ENCODE measurements at places on chromosomes 1 and 21.

DNA sequence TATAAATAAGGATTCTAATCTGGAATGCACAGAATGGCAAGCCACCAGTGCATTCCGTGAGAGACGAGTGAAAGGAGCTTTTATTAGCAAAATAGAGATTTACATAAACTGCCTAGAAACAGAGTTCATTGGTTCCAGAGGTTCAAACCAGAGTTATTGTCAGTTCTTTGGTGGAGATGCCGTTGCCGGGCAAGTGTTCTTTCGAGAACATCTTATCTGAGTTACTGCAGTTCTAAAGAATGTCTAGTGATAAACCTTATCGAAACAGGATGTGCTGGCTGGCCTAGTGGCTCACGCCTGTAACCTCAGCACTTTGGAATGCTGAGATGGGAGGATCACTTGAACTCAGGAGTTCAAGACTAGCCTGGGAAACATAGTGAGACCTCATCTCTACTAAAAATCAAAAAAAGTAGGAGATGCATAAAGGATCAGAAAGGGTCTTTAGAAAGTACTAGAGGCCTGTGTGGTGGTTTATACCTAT, 19.9 kb upstream of the EVI5 start:
- H3K4me3 ChIP-seq, result no peak overlapping the region
- H3K27me3 ChIP-seq, result no peaks in the 10 kb centered on the region
- H3K27ac ChIP-seq, result no peak overlapping the region
- no peaks in the 10 kb centered on the region for H3K36me3 ChIP-seq
- DNase-seq, result no peak
- H3K4me1 ChIP-seq, result no peaks in the 10 kb centered on the region

DNA sequence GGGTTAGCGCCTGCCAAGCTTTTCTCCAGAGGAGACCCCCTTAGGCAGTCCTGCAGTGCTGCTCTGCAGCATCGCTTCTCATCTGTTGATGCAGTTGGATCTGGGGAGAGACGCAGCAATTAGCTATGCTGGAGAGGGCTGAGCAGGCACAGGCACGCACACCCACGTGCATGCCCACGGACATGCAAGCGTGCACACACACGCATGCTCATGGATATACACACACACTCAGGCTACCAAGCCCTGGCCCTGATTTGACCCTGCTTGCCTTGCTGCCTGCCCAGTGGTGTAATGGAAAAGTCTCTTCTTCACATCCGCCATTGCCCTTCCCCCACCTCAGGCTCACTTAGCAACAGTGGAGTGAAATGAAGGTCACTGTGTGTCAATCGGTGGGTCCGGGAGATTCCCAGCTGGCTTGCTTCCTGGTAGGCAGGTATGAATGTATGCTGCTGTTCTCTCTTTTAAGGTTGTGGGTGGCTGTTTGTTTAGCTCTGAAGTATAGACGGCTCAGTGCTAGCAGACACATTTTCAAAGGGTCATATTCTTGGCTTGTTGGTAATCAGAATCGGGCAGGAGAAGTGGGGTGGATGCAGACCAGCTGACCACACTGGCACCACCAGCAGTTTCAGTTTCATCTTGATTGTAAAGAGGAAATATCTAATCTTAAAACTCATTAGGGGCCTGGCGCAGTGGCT, 9.5 kb downstream of the ATP1B1 start:
- H3K4me1 ChIP-seq, result peaks cover 35% of the 10 kb centered on the region
- peaks cover 5% of the 10 kb centered on the region for H3K36me3 ChIP-seq
- no peak for DNase-seq
- H3K4me3 ChIP-seq, result no peak overlapping the region

GRCh38 chr1:150409504-150410362, 45.8 kb downstream of the RPRD2 start:
- no peak overlapping the region for H3K27ac ChIP-seq
- H3K4me3 ChIP-seq, result no peak overlapping the region
- no peak for DNase-seq
- no peaks in the 10 kb centered on the region for H3K27me3 ChIP-seq

GRCh38 chr1:3525551-3526482, 71.4 kb downstream of the ARHGEF16 start:
- DNase-seq, result no peak
- H3K36me3 ChIP-seq, result no peaks in the 10 kb centered on the region
- no peaks in the 10 kb centered on the region for H3K27me3 ChIP-seq
- H3K4me3 ChIP-seq, result no peak overlapping the region
- H3K4me1 ChIP-seq, result peaks cover 19% of the 10 kb centered on the region
- H3K27ac ChIP-seq, result no peak overlapping the region

- peak overlapping the region; percentile 9 for H3K27ac ChIP-seq
- no peaks in the 10 kb centered on the region for H3K36me3 ChIP-seq
- no peaks in the 10 kb centered on the region for H3K27me3 ChIP-seq
- no peak for DNase-seq
- H3K4me1 ChIP-seq, result no peaks in the 10 kb centered on the region
Measured at GRCh38 chr1:172230526-172230925, 190.0 kb upstream of the C1orf105 start.

DNA sequence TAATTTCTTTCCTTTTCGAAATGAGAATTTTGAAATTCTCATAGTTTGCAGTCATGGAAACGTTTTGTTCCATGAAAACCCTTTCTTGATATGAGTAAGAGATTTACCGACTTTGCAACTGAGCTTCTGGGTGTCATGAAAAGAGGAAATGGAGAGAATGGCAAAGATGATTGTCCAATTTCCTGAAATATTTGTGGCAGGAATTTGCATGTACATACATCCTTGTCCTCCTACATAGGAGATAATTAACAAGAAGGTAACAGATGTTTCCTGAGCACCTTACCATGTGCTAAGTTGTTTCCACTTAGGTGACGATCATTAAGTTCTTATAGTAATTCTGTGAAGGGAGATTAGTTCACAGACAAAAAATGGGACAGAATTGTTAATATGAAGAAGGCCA, 170.7 kb downstream of the NEGR1 start:
- no peak for DNase-seq
- H3K4me3 ChIP-seq, result no peak overlapping the region
- no peaks in the 10 kb centered on the region for H3K4me1 ChIP-seq
- no peak overlapping the region for H3K27ac ChIP-seq
- H3K27me3 ChIP-seq, result no peaks in the 10 kb centered on the region

- no peaks in the 10 kb centered on the region for H3K27me3 ChIP-seq
- no peaks in the 10 kb centered on the region for H3K4me1 ChIP-seq
- H3K4me3 ChIP-seq, result no peak overlapping the region
- H3K36me3 ChIP-seq, result no peaks in the 10 kb centered on the region
- DNase-seq, result no peak
Measured at GRCh38 chr1:24964811-24965570, 34.9 kb upstream of the RUNX3 start.

DNA sequence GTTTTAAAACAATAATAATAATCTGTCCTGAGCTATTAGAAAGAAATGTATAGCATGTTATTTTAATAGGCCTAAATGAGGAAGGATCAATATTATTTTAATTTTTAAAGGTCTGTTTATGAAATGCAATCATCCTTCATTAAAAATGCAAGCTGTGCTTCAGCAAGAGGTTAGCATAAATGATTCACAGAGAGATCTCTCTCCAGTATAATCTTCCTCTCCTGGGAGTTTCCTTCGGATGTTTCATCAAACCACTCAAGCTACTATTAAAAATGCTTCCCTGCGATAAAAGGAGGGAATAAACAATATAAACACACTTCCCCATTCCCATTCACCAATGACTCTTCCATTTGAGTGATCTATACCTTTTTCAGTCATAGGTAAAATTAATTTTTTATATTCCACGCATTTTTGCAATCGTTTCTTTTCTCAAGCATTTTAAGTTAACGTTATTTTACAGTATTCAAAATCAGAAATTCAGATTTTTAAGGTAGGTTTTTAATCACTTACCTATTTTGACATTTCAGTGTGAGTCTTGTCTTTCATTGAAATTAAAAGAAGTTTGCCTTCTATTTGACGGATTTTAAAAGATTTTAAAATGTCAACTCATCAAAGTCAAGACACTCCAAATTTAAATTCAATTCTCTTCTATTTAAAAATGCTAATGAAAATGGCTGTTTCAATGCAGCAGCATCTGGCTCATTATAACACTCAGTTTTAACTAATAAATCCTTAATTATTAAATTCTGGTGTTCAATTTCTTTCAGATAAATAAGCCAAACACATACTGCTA, 64.3 kb downstream of the RERE start:
- DNase-seq, result no peak
- H3K27me3 ChIP-seq, result no peaks in the 10 kb centered on the region
- H3K4me3 ChIP-seq, result no peak overlapping the region
- H3K36me3 ChIP-seq, result no peaks in the 10 kb centered on the region

GRCh38 chr1:66542811-66543767, 9.1 kb downstream of the SGIP1 start:
- no peaks in the 10 kb centered on the region for H3K4me1 ChIP-seq
- peak; percentile 93 for DNase-seq
- H3K27me3 ChIP-seq, result no peaks in the 10 kb centered on the region
- H3K4me3 ChIP-seq, result 0 out of 2 replicates have a peak overlapping the region, but pooled peaks have one; percentile 1
- no peaks in the 10 kb centered on the region for H3K36me3 ChIP-seq

DNA sequence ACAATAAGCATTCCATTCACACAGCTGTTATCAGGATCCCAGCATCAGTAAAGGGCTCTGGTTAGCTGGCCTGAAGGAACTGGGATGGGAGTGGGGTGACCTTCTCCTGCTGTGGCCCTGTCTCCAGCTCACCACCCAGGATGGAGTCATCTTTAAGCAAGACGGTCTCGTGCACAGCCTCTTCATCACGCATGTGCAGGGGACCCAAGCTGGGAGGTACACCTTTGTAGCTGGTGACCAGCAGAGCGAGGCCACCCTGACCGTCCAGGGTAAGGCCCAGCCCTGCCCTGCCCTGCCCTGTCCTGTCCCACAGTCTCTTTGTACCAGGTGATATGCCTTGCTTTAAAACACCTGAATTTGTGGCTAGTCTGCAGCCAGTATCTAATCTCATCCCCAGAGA, 24.3 kb downstream of the IGFN1 start:
- H3K27ac ChIP-seq, result no peak overlapping the region
- no peak for DNase-seq

DNA sequence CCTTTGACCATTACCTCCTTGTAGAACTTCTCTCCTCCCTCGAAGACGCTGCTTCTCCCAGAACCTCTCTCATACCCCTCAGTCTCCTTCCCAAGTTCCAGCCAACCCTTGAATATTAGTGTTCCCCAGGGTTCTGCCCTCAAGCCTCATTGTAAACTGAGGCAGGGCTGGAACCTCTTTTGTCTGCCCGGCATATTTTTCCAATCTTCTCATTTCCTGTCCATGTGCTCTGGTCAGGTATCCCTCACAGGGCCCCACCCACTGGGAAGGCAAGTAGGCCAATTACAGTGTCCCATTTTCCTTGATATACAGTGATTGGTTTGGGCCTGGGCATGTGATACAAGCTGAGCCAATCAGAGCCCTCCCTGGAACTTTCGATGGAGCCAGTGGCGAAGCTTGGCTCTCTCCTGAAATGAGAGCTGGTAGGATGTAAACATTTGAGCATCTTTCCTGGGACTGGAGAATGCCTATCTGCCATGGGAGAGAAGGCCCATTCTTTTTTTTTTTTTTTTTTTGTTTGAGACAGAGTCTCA, 57.1 kb upstream of the ID3 start:
- no peak for DNase-seq
- H3K27ac ChIP-seq, result no peak overlapping the region
- 0 out of 2 replicates have a peak, but pooled peaks cover 3% of the 10 kb centered on the region for H3K4me1 ChIP-seq

GRCh38 chr21:45852886-45853400, 128.6 kb upstream of the COL6A1 start:
- H3K4me3 ChIP-seq, result no peak overlapping the region
- H3K4me1 ChIP-seq, result no peaks in the 10 kb centered on the region
- no peaks in the 10 kb centered on the region for H3K36me3 ChIP-seq
- no peak overlapping the region for H3K27ac ChIP-seq

- H3K27me3 ChIP-seq, result no peaks in the 10 kb centered on the region
- no peak for DNase-seq
- H3K4me1 ChIP-seq, result no peaks in the 10 kb centered on the region
- no peak overlapping the region for H3K4me3 ChIP-seq
Measured at GRCh38 chr1:43047135-43047534, 88.5 kb upstream of the SLC2A1 start.

All from Panc1 (cell line).